ENCODE measurements at places on chromosomes 6 and 20.

- DNase-seq = no peak
Measured at GRCh38 chr20:53547664-53548239, 45.9 kb downstream of the ZNF217 start.

DNA sequence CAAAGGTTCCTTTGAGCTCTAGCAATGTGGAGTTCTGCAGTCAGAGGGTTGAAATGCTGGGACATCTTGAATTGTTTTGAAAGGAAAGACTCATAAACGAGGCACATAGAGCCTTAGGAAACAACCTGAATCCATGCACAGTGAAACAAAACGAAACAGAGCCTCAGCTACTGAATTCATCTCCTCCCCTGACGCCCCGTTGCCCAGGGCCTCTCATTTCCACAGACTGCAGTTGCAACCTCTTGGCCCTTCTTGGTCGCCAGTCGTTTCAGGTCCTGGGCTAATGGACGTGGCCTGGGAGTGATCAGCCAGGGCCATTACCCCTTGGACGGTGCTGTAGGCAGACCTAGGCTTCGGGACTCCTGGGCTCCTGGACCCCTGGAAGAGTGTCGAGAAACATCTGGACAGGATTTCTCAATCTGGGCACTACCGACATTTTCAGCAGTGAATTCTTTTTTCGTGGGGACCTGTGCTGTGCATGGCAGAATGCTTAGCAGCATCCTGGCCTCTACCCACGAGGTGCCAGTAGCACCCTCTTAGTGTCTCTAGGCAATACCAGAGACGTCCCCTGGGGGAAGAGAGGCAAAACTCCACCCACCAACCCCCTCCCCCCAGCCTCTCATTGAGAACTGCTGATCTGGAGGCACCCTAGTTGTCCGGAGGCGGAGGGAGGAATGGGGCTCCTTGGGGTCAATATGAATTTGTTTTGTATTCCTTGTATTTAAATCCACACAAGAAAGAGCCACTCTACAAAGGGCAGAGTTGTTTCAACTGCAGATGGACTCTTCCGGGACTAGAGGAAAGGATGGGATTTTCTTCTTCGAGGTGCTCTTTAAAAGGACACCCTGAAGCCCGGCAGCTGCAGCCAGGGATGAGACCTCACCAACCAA lies 50.2 kb downstream of the TMEM242 start:
- peak; percentile 17 for DNase-seq

GRCh38 chr6:22643780-22644179 lies 74.4 kb downstream of the HDGFL1 start:
- no peak for DNase-seq

- no peak for DNase-seq
Measured at GRCh38 chr20:52754366-52754765, 217.8 kb upstream of the TSHZ2 start.

DNA sequence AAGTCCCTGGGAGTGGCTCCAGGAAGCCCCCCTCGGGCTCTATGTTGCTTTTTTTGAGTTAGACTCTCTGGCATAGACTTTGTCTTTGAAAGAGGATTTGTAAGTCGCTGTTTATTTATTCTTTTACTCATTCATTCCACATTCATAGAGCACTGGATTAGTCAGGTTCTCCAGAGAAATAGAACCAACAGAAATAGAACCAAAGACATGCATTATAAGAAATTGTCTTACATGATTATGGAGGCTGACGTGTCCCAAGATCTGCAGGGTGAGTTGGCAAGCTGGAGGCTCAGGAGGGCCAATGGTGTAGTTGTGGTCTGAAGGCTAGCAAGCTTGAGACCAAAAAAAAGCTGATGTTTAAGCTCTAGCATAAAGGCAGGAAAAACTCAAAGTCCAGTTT lies 98.3 kb upstream of the CHD6 start:
- no peak for DNase-seq

- DNase-seq = no peak
Measured at GRCh38 chr6:35703554-35703953, 14.8 kb upstream of the FKBP5 start.

DNA sequence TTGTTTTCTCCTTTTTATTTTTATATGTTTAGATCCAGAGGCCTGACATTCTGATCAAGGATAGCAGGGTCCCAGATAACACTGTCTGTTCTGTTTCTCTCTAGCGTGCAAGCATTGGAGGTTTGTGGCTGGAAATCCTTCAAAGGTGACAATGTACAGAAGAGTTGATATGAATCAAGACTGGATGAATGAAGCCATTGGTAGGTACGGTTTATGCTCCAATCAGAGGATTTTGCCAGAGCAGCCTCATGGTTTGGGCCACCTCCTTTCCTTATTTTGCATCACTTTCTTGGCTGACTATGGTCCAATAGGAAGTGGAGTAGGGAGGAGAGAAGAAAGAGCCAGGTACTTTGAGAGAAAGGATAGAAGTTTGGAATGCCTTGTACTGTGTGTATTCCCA lies 484.8 kb upstream of the JAG1 start:
- no peak for DNase-seq

DNA sequence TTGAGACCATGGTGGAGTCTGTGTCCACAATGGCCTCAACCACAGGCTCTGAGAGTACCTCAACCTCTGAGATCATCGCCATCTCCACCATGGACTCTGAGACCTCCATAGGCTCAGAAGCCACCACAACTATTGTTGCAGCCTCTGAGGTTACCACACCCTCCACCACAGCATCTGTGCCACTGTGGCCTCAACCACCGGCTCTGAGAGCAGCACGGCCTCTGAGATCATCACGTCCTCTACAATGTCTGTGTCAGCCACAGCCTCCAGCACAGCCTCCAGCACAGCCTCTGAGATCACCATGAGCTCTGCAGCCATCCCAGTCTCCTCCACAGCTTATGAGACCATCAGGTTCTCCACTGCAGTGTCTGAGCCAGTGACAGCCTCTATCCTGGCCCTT lies 19.4 kb upstream of the MUC21 start:
- DNase-seq = no peak

DNA sequence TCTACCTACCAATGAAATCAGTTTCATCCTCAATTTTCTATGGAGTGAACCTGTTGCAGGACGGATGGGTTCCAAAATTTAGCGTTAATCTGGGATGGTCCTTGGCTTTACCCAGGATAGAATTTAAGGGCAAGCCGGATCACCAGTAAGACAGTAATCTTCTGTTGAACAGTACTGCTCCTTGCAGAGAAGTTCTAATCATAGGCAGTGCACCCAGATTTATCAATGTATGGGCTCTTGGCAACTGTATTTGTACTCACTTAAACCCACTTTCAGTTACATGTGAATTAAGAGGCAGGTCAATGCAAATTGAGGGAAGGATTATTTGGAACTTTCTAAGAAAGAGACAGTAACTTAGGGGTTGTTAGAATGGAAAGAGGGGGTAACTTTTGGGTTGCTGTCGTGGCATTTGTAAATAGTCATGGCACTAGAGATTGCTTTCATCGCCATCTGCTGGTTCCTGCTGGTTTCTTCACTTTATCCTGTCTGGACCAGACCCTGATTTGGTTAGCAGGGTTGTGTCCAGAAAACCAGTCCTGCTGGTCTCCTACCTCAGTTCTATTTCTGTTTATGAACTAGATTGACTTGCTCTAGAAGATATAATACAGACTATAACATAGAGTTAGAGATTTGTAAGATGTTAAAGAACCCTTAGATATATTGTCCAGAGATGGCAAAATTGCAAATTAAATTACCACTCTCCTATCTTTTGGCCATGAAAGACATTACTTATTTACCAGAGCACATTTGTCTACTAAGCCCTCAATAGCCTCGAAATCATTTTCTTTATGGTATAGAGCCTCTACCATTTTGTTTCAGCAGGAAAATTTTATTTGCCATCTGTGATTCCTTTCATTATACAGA lies 646.3 kb downstream of the UTRN start:
- peak; percentile 1 for DNase-seq

- DNase-seq = no peak
Measured at GRCh38 chr20:36644706-36645095, 1.3 kb downstream of the SLA2 start.

- no peak for DNase-seq
Measured at GRCh38 chr6:7313505-7314165, 636 bp upstream of the SSR1 start.

DNA sequence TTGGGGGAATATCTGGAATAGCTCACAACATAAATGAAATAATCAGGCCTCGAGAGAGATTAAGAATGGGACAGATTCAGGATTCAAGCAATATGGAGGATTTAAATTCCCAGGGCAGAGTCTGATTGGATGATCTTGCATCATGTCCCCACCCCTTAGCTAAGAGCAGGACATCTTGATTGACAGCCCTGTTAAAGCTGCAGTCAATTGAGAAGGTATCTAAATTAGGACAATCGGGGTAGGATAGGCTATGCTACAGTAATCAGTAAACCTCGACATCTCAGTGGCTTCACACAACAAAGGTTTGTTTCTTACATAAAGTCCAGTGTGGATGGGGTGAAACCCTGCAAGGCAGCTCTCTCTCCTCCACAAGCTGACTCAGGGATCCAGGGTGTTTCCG lies 109.5 kb downstream of the EYA2 start:
- no peak for DNase-seq

- DNase-seq = peak; percentile 31
Measured at GRCh38 chr20:5557123-5557522, 193.1 kb upstream of the SHLD1 start.

GRCh38 chr6:51805517-51805916 lies 281.9 kb downstream of the PKHD1 start:
- no peak for DNase-seq

DNA sequence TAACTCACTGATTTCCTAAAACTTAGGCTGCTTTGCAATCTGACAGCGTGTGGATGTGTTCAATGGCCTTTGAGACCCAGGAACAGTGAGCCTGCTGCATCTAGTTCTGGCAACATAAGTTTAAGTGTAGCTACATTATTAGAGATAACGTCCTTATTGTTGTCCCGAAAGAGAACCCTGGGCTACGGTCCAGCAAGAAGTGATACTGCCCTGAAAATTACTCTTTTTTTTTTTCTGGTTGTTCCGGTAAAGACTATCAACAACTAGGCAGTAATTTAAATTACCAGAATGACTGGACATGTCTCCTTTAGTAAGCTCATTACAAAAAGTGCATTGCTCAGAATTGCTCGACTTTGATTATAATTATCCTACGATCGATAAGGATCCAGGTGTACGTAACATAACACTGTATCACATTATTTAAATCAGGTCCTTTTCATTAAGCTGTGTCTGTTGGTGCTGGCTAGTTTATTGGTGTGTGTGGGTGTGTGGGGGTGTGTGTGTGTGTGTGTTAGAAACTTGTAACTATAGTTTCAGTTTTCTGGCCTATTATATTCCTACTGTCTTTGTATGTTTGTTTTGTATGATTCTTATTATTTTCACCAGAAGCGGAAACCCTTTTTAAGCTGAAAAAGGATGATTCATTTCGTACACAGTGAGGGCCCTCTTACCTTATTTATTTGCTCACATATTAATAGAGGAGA lies 3.0 kb downstream of the TSHZ2 start:
- DNase-seq = peak; percentile 9

GRCh38 chr6:82458147-82458546 lies 94.5 kb downstream of the TPBG start:
- DNase-seq = no peak

DNA sequence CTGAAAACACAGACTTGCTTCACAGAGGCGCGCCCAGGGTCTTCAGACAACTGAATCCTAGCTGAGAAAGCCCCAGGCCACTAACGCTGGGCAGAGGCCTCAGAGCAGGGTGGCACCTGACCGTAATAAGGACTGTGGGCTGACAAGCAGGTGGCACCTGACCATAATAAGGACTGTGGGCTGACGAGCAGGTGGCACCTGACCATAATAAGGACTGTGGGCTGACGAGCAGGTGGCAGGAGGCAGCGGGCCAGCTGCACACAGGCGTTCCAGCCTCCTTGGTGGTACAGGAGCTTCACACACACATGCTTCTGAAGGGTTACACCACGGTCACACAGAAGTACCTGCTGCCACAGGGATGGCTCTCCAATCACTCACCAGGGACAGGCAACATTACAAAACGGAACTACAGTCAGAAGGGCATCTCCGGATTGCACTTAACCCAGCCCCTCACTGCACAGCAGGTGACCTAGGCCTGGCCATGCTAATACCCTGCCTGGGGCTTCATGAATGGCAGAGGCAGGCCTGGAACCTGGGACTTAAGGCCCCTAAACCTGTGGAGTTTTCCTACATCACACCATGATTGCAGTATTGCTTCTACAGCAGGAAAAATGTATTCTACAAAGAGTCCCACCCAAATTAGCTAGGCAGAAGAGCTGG lies 50.8 kb downstream of the PSMG4 start:
- DNase-seq = no peak

- DNase-seq = no peak
Measured at GRCh38 chr6:74574794-74575193, 631.1 kb downstream of the COL12A1 start.

DNA sequence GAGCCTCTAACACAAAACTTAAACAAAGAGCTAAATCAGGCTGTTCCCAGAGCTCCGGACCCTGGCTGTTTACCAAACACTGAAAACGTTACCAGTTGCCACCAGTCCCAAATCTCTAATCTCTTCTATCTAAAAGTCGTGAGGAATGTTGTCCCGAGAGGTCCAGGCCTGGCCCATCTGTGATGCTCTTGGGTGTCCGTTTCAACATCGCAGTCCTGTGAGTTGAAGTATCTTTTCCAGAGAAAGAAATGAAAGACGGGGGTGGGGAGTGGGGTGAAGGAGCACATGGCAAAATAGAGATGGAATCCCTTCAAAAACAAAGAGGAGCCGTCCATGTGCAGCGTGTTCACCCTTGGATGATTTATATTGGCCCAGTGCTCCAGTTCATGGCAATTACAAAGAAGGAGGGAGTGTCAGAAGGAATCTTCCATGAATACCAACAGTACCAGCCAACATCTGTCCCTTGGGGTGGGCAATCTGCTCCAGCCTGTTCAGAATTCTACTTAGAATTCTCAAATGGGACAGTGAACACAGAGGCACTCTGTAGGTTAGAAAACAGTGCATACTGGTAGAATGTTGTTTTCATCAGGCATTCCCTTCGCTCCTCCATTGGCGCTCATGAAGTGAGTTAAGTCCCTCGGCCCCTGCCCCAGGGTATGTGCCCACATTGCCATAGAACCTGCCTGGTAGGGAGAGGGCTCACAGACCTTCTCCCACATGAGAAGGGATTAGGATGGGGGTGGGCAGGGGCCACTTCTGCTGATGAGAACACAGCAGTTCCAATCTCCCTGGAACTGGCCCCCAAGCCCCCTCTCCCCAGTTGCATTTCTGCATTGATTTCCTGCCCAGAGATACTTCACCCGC lies 112.1 kb downstream of the LY86 start:
- DNase-seq = no peak

- DNase-seq = no peak
Measured at GRCh38 chr6:1378065-1379016, 11.0 kb upstream of the FOXF2 start.

DNA sequence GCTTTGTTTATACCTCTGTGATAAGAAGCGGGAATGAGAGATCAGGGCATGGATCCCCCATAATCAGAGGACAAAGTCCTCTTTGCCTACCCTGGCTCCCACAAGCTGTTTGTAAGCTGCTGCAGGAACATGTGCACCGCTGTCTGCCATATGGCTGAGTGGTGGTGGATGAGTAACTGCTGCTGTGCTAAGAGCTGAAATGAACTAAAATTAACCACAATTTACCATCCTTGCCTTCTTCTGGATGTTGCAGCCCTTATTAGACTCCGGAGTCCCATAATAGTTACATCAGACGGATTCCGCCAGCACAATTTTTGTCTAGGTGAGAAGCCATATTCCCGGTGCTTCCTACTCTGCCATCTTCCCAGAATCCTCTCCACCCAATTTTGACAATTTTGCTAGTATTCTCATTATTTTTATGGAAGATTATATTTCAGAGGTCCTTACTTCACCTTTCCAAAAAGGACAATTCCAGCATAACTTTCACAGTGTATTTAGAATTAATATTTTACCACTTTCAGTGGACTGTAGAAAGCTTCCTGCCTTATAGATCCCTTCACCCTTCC lies 6.0 kb upstream of the CMTR1 start:
- DNase-seq = no peak

GRCh38 chr20:12824328-12825225 lies 184.2 kb upstream of the SPTLC3 start:
- no peak for DNase-seq

Data from T follicular helper cell (primary cell).